ENCODE measurements at places on chromosomes 1 and 21.
A peak's percentile ranks its signal among the peaks of the same experiment; 100 is the strongest.

DNA sequence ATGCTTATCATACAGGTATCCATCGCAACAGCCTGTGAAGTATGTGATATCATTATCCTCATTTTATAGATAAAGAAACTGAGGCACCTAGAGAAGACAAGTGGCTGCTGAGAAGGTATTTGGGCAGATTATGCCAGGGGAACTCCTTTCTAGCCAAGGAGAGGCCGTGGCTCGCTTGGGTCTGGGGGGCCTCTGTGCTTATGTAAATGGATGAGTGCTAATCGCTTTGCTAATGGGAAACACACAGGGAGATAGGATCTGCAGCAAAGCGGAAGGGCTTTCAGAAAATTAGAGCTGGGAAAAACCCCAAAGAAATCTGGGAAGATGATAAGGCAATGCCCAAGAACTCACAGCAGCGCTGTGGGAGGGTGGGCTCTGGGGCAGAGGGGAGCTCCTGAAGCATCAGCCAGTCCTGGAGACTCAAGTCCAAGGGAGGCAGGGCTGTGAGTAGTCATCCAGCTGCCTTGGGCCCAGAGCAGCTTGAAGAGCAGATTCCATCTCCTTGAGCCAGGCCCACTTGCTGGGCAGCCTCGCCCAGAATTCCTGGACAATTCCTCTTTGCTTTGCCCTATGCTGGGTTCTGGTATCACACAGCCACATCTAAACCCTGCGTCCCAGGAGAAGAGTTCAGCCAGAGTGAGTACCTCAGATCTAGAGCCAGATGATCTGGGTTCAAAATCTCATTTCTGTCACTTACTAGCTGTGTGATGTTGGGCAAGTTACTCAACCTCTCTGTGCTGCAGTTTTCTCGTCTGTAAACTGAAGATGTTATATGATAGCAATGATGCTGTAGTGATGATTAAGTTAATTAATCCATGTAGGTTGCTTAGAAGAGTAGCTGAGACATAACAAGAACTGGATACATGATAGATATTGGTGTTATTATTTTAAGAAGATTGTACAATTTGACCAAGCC lies 36.7 kb downstream of the FOXD2 start:
- DNase-seq = no peak

DNA sequence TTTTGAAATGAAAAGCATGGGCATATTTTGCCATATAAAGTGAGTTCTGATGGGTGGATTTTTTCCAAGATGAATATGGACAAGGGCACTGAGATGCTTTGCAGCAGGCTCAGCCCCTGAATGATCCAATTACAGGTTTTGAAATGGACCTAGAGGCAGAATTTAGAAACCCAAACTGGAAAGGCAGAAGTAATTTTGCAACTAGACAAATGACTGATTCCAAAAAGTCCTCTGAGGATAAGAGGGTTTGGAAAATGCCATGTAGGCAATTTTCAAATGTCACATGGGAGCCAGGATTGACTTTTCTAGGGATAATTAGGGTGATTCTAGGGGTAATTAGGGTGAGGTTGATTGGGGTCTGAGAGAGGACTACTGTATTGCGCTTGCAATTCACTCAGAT lies 148.9 kb upstream of the ZNF648 start:
- DNase-seq = no peak

DNA sequence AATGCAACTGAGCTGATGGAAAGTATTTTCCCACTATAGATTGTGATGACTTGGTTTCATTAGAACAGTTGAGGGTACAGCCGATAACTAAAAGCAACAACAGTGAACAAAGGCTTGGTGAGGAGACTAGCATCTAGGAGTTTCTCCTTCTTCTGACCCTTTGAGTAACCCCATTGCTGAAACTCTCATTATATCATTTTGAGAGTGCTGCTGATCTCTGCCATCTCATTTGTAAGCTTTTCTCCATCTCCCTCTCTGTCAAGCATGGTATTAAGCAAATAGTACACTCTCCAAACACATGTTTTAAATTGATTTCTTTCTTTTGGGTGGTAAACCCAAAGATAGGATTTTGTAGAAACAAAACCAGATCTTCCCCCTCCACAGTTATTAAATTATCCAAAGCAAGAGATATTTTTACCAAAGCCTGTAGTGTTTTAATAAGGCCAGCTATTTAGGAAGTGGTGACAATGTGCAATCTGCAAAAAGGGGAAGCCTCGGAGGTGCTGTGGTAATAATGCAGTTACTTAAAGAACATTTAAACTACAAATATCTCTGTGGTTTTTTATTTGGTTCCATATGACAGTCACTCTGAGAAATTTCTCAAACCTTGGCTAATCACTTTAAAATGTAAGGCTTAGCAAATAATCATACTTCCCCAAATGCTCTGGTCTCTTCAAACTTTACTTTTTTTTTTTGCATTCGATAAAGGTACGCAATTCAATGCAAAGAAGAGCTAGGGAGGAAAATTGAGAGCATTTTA lies 287.5 kb downstream of the HLX start:
- no peak for DNase-seq

DNA sequence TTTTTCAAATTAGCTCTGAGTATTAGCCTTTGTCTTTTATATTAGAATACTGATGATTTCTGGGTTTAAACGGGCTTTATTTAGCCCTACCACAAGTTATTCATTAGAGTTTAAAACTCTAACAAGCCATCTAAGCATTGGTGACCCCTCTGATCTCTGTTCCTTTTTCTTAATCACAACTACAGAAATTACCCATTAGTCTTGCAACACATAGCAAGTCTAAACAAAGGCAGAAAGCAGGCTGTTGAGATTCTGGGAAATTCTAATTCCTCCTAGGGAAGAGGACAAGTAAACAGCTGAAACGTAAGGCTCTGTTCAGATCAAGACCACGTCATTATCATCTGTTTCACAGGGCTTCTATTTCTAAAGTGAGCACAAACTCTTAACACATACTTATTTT lies 491.2 kb upstream of the ZRANB2 start:
- no peak for DNase-seq

GRCh38 chr1:66416295-66416694 lies 117.7 kb upstream of the SGIP1 start:
- no peak for DNase-seq

- no peak for DNase-seq
These were observed 427.2 kb upstream of the VAMP3 start for GRCh38 chr1:7343882-7344281.

DNA sequence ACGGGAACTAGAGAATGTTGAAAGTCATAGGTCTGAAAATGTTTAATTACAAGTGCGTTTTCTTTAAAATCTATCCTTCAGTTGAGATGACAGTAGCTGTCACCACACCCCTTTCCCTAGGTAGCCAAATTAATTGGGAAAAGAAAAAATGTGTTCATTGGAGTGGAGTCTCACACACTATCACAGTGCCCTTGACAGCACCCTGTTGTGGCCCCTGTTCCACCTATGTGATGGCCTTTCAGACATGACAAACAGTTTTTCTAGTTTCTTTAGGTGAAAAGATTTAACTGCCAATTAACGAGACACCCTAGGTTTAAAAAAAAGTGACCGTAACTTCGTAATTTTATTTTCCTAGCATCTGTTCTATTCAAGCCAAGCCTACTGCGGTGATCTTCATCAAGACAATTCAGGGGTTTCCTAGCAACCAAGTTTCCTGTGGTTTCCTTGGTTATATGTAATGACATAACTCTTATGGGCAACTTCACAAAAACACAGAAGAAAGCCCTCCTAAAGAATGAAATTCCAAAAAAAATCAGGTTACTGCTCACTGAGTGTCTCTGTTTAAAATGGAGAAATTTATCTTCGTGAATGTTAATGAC lies 298.3 kb downstream of the PDE4B start:
- DNase-seq = no peak

- DNase-seq = no peak
These were observed 1.1 kb downstream of the NENF start for GRCh38 chr1:212433577-212434462.

GRCh38 chr21:26850116-26850643 lies 5.0 kb upstream of the ADAMTS1 start:
- DNase-seq = no peak

DNA sequence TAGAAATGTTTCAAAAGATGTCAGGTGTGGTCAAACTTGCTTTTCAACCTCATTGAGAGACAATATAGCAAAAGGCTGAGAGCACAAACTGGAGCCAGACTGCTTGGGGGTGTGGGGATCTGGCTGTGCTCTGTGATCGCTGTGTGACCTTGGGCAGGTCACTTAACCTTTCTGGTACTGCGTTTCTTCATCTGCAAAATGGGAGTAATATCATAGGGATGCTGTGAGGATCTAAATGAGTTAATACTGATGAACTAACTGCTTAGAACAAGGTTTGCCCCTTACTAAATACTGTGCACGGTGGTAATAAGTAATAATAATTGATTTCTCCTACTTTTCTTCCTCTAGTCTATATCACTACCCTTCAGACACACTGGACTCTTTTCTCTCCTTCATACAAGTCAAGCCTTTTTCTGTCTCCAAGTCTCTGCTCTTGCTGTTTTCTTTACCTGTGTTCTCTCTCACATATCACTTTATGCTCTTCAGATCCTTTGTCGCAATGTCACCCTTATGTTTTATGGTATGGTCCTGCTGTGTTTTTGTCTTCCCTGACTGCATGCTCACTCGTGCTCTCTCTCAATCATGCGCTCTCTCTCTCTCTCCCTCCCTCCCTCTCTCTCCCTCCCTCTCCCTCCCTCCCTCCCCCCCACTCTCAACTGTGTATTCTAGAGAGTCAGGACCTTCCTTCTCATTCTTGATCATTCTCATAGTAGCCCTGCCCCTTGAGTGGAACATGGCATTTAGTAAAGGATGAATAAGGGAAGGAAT lies 3.3 kb downstream of the MGST3 start:
- no peak for DNase-seq

DNA sequence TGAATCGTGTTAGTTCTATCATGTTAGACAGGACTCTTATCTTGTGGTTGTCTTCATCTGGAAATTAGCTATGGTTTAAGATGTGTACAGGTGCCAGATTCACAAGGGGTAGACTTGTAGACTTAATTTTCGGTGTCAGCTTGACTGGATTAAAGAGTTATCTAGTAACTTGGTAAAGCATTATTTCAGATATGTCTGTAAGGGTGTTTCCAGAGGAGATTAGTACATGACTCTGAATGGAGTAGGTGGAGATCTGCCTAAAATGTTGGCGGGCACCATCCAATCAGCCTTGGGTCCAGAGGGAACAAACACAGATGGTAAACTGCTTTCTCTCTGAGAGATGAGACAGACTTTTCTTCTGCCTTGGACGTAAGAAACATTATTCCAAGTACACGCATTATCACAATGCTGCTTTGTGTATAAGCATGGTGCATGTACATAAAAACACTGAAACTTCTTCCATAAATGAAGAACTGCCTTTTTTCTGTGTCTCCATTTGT lies 434.6 kb downstream of the SMYD3 start:
- no peak for DNase-seq

GRCh38 chr1:220170836-220171526 lies 77.0 kb downstream of the IARS2 start:
- DNase-seq = no peak

GRCh38 chr1:82445827-82446226 lies 645.1 kb downstream of the ADGRL2 start:
- no peak for DNase-seq

DNA sequence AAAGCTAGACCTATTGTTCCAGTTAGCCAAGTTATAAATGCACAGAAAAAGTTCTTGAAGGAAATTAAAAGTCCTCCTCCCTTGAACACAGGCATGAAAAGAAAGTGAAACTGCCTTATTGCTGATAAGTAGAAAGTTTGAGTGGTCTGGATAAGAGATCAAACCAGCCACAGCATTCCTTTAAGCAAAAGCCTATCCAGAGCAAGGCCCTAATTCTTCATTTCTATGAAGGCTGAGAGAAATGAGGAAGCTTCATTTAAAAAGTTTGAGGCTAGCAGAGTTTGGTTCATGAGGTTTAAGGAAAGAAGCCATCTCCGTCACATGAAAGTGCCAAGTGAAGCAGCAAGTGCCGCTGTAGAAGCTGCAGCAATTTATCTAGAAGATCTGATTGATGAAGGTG lies 2.7 kb upstream of the SSX2IP start:
- DNase-seq = no peak

DNA sequence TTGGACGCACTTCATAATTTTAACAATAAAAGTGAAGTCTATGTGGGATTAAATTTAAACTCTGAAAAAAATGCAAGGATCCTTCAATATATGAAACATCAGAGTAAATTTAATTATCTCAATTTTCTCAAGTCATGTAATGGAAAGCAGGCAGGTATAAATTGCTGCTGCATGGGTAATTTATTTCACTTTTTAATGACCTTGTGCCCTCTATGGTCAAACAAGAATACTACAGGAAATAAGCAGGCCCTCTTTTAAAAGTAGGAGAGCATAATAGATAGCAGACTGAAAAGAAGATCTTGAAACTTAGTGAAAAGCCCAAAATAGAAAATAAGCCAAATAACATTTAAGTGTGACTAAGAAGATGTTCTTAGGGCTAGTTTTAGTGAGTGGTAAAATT lies 22.9 kb downstream of the BCAS2 start:
- DNase-seq = no peak

GRCh38 chr1:152870831-152871730 lies 7.0 kb upstream of the SMCP start:
- DNase-seq = no peak

DNA sequence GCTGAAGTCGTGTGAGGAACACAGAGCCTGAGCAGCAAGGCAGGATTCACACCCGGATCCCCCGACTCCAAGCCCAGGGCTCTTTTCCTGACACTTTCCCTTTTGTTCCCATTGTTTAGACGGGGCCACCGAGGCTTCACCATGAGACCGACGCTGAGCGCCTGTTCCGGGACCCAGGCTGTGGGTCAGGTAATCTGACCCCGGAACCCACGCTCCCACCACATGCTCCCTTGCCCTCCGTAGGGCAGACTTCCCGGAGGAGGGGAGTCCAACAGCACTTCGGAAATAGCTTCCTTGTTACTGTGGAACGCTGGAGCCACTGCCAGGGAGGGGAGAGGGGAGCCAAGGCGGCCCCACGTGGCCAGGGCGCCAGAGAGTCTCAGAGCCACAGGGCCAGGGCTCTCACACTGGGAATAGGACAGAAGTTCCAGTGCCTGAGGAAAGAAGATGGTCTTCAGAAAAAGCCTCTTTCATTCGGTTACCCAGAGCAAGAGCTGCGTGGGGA lies 18.4 kb downstream of the RUNX3 start:
- no peak for DNase-seq

- no peak for DNase-seq
These were observed 9.7 kb upstream of the SRP9 start for GRCh38 chr1:225767634-225768540.

DNA sequence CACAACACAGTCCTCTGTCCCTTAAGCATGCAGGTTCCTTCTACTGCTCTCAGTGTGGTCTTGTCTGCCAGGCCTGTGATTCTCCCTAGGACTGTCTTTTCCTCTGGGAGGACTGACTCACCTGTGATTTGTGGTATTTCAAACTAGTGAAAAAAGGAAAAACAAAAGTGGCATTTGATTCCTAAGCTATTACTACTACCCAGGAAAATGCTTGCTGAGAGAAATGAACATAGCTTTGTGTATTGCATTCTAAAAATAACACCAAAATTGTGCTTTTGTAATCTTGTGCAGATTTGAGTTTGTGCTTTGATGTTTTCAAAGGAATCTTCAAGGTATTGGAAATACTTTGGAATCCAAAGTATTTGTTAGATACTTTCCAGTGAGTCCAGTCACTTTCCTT lies 57.0 kb downstream of the GPR161 start:
- DNase-seq = no peak

- peak; percentile 10 for DNase-seq
These were observed 38.0 kb downstream of the RASSF5 start for GRCh38 chr1:206545351-206545750.

- DNase-seq = no peak
These were observed 20.7 kb upstream of the ABCB10 start for GRCh38 chr1:229579059-229579673.
